ENCODE measurements at places on chromosomes 4 and X.

GRCh38 chrX:119942831-119943184, 743 bp downstream of the NKAP start:
- DNase-seq, result no peak

DNA sequence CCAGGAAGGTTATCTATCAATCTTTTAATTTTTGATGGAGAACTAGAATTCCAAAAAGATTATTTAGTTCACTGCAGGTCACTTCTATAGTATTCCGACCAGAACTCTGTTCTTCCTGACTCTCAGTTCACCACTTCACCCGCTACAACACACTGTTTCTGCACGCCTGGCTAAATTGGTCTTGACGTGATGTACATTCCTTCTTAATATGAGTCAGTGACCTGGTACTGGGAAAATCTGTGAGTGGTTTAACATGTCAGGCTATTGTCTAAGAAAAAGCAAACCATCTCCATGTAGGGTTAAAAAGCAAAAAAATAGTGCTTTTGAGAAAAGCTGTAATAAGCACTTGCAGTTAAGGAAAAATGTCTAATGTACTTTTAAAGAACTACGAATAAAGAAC, 120.4 kb downstream of the NDST3 start:
- DNase-seq, result no peak

DNA sequence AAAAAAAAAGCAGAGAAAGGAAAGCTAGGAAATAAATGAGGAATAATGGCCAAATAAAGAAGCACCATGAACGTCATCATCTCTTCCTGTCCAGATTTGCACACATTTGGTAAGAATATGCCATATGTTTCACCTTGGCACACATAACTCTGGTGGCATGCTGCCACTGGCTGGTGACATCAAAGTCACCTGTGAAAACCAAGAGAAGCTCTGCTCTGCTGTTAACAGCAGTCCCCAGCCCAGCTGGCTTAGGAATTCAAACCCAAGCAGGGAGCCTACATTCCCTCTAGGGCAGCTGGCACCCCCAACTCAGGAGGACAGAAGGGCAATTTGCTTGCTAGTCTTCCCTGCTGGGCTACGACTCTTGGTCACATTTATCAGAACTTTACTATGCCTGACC, 77.6 kb downstream of the RASL11B start:
- DNase-seq, result no peak

DNA sequence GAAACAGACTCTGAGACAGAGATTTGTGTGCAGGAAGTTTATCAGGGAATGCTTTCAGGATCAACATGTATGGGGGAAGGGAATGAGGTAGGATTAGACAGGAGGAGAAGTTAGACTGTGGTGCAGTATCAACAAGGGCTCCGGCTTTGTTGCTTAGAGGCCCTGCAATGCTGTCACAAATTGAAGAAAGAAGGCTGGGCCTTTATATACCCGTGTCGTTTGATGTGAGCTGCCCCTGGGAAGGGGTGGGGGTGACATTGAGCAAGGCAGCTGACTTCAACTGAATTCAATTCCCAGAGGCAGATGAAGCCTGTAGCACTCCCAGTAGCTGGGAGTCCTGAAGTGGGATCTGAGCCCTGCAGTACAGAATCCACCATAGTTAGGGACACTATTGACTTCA, 29.5 kb upstream of the USP9X start:
- DNase-seq, result no peak

GRCh38 chrX:64152857-64153256, 52.7 kb downstream of the AMER1 start:
- DNase-seq, result no peak

GRCh38 chrX:40167233-40167849, 69.6 kb upstream of the BCOR start:
- DNase-seq, result no peak

- DNase-seq, result no peak
Measured at GRCh38 chr4:62835631-62836030, 1573.6 kb downstream of the TECRL start.

GRCh38 chrX:85052205-85052604, 48.5 kb downstream of the APOOL start:
- no peak for DNase-seq

DNA sequence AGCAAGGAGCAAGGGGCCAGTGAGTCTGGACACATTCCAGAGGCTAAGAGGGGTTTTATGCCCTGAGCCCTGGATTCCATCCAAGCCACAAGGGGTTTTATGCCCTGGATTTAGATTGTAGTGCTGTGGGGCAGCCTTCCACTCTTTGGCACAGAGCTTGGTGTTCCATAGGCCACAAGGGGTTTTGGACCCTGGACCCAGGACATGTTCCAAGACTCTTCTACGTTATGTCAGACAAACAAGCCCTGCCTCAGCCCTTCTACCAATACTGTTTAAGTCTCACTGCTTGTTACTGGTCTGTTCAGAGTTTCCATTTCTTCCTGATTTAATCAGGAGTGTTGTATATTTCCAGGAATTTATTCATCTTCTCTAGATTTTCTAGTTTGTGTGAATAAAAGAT, 12.8 kb upstream of the SCARB2 start:
- no peak for DNase-seq

DNA sequence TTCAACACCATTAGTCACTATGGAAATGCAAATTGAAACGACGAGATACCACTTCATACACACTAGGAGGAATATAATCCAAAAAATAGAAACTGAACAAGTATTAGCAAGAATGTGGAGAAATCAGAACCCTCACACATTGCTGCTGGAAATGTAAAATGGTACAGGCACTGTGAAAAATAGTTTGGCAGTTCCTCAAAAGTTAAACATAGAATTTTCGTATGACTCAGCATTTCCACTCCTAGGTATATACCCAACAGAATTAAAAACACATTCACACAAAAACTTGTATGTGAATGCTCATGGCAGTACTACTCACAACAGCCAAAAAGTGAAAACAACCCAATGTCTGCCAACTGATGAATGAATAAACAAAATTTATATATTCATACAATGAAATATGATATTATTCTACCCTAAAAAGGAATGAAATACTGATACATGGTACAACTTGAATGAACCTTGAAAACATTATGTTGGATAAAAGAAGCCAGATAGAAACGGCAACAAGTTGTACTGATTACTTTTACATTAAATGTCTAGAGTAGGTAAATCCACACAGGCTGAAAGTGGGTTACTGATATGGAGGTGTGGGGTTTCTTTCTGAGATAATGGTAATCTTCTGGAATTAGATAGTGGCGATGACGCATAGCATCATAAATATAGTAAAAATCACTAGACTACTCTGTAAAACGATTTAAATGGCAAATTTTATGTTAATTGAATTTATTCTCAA, 22.3 kb downstream of the TEC start:
- DNase-seq, result no peak

- no peak for DNase-seq
Measured at GRCh38 chr4:18291256-18291655, 269.7 kb upstream of the LCORL start.

DNA sequence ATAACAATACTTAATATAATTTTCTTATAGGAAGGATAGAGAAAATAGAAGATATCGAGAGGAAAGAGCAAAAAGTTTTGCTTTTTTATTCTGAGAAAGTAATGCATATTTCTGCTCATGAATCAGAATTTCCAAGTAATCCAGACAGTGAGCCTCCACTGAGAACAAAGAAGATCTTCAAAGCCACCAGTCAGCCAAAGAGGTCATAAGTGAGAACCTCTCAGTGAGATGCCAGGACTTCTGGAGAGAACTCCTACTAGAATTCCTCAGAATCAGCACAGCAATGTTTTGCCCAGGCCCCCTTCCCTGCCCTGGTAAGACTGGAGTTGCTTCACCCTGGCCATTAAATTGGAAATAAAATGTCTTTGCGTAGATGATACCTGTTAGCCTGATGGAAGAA, 254.4 kb upstream of the FAT4 start:
- DNase-seq, result no peak

- no peak for DNase-seq
Measured at GRCh38 chr4:8729408-8730149, 137.0 kb downstream of the CPZ start.

DNA sequence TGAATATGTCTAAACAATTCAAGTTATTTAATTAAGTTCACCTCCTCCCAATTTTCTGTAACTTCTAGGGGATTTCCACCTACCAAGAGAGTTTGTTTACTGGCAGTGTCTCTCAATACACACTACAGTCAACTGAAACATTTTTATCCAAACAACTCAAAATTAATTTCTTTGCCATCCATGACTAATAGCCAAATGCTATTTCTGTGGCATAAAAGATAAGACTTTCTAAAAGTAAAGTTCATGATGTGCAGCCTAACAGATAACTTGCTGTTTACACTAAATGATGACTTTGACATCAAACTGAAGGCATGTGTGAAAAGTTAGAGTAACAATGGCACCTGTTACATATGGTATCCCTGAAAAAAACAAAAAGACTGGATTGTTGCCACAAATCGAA, 7.3 kb downstream of the TAB3 start:
- DNase-seq, result no peak

- DNase-seq, result no peak
Measured at GRCh38 chr4:39047681-39048080, 14.4 kb upstream of the KLHL5 start.

All from activated T-helper 9 cell treated with anti-CD3 and anti-CD28 coated beads, Interleukin-2, amount 50 U/mL, for 16 hours (primary cell).